ENCODE measurements at places on chromosomes 11 and 22.

GRCh38 chr11:123580557-123581275 is 73.7 kb downstream of the SCN3B start:
- no peak for DNase-seq

DNA sequence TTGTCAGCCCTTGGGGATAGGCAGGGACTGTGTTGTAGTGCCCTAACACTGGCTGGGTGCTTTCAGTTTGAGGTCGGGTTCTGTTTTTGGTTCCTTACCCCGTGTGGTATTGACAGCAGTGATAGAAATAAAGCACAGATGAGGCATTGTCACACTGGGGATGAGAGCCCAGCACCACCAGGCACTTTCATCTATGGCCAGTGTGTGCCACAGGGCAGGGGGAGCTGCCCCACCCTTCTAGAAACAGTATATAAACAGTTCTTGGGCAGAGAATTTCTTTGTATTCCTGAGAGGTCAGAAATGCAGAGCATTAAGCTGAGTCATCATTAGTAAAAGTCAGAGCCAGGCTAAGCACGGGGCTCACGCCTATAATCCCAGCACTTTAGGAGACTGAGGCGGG is 23.1 kb upstream of the CDC42EP2 start:
- DNase-seq = no peak

DNA sequence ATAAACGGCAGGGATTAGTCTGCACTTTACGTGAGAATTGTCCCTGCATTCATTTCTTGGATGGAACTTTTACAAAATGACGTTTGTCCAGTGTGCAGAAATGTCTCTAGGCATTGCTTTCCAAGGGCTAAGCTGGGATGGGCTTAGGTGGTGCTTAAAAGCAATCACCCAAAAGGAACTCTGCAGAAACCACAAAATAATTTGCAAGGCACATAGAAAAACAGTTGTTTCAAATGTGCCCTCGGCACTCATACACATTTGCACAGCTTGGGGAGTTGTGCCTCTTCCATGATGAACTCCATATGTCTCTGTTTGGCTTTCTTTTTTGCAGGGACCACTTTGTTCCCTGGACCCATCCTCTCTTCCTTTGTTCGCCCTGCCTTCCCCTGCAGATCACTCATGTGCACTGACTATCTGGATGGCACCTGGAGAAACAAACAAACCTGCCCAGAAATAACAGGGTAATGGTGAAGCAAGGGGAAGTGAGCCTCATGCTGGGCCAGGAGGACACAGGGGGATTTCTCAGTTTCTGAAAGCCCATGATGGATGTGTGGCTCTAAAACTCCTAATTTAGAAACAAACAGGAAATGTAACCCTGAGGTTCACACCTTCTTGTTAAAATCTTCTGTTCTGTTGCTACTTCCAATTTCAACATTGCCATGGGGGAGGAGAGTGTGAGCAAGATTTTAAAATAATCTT is 150.2 kb downstream of the SNX19 start:
- no peak for DNase-seq

DNA sequence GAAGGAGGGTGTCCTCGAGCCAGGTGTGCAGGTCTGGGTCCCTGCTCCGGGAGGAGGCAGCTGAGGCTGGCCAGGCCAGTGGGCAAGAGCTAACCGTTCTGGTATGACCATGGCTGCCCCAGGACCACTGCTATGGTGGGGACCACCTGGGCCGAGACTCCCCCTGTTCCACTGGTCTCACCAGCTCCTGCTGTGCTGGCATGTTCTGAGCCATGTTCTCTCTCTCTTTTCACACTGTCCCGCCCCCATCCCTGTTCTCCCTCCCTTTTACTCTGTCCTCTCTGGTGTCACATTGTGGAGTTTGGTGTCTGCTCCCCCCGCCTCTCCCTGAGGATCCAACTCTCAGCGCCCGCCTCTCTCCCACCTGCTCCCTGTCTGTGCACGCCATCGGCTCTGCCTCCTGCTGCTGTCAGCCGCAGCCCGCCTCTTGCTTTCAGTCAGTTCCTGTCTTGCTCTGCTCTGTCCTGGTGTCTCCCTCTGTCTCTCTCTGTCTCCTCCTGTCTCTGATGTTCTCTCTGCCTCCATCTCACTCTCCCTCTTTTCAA is 66.4 kb downstream of the LRRC32 start:
- DNase-seq = no peak

GRCh38 chr11:33402066-33402465 is 144.9 kb downstream of the HIPK3 start:
- DNase-seq = no peak

DNA sequence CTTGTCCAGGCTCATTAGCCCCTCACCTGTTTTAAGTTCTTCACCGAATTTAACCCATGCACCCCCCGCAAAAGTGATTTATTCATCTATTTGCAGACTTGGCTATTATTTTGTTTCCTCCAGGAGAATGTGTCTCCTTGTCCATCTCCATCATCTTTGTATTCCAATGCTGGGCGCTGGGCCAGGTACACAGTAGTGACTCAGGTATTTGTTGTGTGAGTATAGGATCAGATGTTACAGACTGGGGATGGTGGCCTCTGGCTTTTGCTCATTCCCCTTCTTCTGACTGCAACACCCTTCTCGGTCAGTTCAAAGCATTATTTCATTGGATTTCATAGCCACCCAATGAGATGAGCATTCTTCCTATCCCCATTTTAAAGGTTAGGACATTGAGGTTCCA is 408.2 kb downstream of the MN1 start:
- no peak for DNase-seq

GRCh38 chr22:29306835-29307595 is 565 bp downstream of the GAS2L1 start:
- no peak for DNase-seq

- DNase-seq = no peak
Observed at GRCh38 chr11:19811380-19811779, 98.7 kb downstream of the NAV2 start.

DNA sequence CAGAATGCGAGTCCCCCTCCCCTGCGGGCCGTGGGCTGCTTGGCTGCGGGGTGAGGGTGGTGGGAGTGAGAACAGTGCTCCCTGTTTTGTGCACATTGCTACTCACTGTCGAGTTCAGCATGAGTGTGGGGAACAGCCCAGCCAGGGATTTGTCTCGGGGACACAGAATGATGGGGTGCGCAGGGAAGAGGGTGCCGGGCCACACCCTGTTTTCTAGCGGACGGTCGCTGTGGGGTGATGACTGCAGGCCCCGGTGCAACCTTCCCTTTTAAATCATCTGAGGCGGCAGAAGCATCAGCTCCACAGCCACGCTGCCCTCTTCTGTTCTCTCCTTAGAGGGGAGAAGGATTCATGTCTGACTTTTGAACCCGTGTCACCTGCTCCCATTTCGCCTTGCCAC is 1051.2 kb downstream of the TBC1D22A start:
- no peak for DNase-seq

GRCh38 chr11:126919147-126919823 is 81.3 kb downstream of the KIRREL3 start:
- no peak for DNase-seq

GRCh38 chr11:70071996-70072395 is 6.1 kb upstream of the ANO1 start:
- no peak for DNase-seq

GRCh38 chr11:73317803-73318202 is 9.7 kb downstream of the ARHGEF17 start:
- no peak for DNase-seq

- DNase-seq = no peak
Observed at GRCh38 chr11:23311986-23312940, 452.0 kb upstream of the CCDC179 start.

- DNase-seq = no peak
Observed at GRCh38 chr11:126476266-126476924, 120.9 kb downstream of the ST3GAL4 start.

DNA sequence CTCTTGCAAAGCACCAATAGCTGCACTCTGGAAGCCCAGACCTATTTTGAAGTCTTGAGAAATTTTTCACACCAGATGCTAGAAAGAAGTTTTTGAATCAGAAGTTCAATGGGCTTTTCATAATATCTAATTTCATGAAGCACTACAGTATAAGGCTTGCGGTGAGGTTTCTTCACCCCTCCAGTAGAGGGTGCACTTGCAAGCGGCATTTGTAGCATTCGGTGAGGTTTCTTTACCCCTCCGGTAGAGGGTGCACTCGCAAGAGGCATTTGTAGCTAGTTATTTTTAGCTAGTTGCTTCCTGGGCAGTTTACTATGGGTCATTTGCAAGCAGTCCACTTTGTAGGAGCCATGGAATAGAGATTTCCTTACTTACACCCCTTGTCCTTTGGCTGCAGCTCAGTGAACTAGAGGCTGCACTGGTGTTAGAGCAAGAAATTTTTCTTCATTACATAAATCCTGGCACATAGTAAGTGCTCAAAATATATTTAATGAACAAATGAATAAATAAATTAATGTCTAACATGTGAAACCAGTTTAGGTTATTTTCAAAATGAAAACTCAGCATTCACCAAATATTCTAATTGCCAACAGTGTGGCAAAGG is 7.8 kb upstream of the NOX4 start:
- DNase-seq = no peak

DNA sequence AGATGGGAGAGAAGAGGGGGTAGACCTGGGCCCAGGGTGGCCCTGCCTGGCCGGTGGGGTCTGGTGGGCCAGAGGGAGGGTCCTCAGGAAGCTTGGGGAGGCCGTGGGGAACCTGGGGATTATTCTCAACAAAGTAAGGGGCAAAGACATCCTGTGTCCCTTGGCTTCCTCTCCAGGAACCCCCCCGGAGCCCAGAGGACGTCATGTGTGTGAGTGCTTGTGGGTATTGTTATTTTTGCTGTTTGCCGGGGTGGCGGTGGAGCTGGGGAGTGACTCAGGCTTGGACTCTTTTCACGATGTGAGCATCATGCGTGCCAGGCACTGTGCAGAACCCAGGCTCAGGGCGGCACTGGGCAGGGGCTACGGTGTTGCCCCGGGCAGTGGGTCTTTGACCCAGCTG is 982 bp upstream of the SHANK3 start:
- DNase-seq = no peak

GRCh38 chr22:23256986-23257888 is 76.9 kb downstream of the BCR start:
- no peak for DNase-seq

DNA sequence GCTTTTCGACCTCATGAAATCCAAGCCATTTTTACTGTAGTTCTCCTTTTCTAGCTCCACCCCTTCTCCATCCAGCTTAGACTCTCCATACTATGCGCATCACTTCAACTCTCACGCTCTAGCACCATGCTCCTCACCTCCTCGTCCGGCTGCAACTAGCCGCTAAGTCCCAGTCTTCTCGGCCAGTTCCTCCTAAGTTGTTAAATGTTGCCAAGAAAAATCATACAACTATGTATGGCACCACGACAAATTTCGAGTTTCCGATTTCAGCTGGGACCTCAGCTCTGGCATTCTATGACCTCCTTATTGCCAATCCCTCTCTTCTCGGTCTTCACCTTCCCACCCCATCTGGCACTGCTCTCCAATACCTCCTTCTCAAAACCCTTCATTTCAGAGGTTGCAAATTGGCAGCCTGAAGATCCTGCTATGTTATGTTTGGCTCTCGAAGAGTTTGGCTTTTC is 1.0 kb downstream of the ZNF70 start:
- DNase-seq = no peak

- no peak for DNase-seq
Observed at GRCh38 chr11:70834277-70834940, 418.0 kb downstream of the SHANK2 start.

DNA sequence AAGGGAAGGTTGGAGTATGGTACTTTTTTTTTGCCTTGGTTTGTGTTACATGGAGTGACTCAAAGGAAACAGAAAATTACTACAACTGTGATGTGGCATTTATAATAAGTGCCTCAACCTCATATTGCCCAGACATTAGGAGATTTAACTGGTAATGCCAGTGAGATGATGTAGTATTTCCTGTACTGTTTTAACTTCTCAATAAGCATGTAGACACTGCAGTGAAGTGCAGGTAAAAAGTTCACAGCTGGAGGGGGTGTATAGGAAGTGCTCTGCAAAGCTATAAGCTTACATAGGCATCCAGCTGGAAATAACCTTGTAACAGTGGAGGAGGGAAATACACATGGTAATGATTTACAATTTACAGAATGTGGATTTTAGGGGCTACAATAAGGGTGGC is 138.2 kb upstream of the MTMR2 start:
- no peak for DNase-seq

- no peak for DNase-seq
Observed at GRCh38 chr11:46326813-46327416, 20.3 kb upstream of the DGKZ start.

GRCh38 chr11:83709434-83709833 is 423.3 kb upstream of the CCDC90B start:
- DNase-seq = no peak

DNA sequence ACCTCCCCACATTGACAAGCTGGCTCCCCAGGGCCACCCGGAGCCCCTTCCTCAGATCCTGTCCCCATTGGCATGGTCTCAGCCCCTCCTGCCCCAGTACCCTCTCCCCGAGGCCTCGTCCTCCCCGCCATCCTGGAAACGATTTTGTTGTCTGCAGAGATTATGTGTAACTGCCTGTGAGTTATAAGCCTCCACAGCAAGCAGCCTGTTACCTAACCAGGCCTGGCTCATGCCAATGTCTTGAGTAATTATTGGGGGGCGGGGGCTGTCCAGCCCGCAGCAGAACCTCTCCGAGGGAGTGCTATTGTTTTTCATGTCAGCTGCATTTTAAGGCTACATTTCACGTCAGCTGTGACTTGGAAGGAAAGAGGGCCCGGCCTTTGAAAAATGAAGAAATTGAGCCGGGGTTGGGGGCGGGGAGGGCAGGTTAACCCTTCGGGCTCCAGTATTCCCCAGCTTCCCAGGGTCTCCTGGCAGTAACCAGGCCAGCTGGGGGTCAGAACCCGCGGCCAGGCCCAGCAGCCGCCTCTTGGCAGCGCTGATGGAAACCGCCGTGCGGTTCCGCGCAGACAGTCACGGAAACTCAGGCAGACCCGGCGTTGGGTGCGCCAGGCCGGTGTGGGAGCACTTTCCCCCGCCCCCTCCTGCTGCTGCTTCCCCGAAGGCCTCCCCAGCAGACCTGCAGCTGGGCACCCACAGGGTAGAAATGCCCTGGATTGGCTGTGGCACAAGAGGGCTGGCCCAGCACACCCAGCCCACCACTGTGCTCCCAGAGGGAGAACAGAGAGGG is 59.5 kb downstream of the CDKN1C start:
- DNase-seq = no peak

- no peak for DNase-seq
Observed at GRCh38 chr11:62048100-62048499, 75.7 kb upstream of the INCENP start.

DNA sequence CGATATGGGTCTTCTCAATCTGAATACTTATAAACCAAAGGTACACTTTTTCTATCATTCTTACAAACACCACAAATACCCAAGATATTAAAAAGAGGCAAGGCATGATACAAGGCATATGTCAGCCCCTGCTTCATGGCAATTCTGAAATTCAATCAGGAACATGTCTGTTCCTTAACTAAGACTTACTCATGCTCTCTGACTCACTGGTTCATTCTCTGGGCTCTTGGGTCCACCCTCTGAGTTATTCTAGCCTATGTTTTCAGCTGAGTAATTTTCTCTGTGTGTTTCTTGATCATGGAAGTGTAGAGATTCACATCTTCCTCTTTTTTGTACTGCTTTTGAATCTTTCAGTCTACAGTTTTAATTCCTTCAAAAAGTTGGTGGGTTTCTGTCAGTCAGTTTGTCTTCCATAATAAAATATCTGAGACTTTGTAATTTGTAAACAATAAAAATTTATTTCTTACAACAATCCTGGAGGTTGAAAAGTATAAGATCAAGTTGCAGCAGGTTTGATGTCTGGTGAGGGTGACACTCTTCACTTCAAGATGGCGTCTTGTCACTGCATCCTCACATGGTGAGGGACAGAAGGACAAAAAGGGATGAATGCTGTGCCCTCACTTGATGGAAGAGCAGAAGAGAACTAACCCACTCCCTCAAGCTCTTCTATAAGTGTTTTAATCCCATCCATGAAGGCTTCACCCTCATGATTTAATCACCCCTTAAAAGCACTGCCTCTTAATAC is 211.7 kb downstream of the FAM76B start:
- no peak for DNase-seq
